ENCODE measurements at places on chromosomes 13 and 19.

- no peak for DNase-seq
Observed at GRCh38 chr13:46473806-46474205, 79.2 kb upstream of the LRCH1 start.

DNA sequence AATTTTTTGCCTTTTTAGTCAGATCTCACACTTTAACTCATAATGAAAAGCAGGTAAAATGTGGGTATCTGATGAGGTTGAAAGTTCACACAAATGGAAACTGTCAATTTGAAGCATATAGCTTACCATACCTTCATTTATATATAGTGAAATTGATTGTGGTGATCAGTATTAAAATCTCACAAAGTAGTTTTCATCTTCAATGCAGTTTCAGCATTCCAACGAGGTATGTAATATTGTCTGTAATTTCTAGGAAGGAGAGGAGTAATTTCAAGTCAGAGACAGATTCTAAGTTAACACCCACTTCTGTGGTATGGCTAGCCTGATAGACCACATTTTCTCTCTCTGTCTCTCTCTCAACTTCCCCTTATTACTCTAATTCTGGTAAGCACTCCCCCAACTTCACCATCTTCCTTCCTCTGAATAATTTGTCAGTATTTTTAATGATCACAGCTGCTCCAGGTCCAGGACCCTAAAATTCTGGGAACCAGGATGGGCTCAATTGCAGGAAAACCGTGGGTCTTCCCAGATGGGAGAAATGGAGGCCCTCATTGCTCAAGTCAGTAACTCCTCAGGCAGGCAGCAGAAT lies 455.7 kb downstream of the FGF9 start:
- DNase-seq, result no peak

DNA sequence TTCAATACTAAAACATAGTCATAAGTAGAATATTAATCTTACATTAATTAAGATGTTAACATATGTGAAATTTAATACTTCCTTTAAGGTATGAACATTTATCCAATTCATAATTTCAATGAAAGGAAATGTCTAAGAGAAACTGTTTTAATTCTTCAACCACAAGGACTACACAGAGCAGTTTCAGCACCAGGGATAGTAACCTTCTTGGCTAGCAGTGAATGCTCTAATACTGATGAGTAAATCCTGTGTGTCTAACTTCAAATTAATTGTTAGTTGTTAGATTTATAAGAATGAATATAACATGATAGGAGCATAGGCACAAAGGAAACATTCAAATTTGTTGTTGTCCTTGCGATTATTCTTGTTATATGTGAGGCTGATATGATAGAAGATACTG lies 15.6 kb upstream of the NBEA start:
- no peak for DNase-seq

- no peak for DNase-seq
Observed at GRCh38 chr13:65028101-65028500, 2202.0 kb downstream of the PCDH9 start.

GRCh38 chr13:31276421-31276820 lies 76.6 kb downstream of the B3GLCT start:
- no peak for DNase-seq

GRCh38 chr19:3479177-3479833 lies 1.0 kb downstream of the SMIM24 start:
- no peak for DNase-seq

DNA sequence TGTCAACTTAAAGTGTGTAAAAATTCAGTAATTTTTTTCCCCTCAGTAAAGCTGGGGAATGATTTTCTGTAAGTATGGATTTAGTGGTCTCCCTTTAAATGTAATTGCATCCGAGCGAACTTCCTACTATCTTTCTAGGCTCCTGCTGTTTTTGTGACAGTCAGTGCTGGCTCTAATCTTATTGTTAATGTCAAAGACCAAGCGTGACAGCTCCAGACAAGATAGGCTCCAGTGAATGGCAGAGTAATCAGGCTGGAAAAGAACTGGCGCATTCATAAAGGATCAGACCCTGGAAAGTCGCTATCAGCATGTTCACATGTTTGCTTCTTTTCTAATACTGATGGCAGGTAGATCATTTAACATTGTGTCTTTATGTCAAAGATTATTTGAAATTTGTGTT lies 908.0 kb upstream of the ATXN8OS start:
- no peak for DNase-seq

- no peak for DNase-seq
Observed at GRCh38 chr13:73989244-73989843, 144.9 kb downstream of the KLF12 start.

GRCh38 chr19:21621671-21622070 lies 116.3 kb downstream of the ZNF429 start:
- no peak for DNase-seq

DNA sequence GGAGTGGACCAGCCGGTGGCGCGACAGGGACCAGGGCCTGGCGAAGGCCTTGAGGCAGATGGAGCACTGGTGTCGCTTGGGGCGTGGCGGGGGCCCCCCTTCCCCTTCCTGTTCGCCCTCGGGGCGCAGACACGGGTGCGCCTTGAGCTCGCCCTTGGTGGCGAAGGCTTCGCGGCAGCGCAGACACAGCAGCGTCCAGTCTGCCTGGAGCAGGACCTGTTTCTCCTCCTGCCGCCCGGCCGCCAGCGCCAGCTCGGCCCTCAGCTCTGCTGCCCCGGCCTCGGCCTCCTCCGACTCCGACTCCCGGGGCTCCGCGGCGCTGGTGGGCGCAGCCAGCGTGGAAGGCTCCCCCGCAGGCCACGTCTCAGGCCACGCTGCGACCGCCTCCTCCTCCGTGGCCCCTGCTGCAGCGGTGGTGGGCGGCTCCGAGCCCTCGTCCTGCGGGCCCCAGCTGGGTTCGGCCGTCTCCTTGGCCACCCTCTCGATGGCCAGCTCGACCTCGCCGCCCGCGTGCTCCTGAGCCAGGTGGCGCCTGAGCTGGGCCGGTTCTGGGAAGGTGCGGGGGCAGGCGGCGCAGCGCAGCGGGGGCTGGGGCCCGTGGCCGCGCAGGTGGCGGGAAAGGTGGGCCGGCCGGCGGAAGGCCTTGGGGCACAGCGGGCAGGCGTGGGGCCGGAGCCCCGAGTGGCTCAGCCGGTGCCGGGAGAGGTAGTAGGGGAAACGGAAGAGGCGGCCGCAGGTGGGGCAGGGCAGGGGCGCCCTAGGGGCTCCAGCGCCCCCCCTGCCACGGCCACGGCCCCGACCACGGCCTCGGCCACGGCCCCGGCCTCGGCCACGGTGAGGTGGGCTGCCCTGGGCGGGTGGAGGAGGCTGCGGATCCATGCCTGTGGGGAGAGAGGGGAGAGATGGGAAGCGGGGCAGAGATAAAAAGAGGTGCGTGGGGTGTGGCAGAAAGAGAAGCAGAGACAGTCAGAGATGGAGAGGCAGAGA lies 1.6 kb downstream of the ZNF579 start:
- DNase-seq, result no peak

- peak; percentile 89 for DNase-seq
Observed at GRCh38 chr19:35346193-35347052, 1.3 kb upstream of the FFAR1 start.

DNA sequence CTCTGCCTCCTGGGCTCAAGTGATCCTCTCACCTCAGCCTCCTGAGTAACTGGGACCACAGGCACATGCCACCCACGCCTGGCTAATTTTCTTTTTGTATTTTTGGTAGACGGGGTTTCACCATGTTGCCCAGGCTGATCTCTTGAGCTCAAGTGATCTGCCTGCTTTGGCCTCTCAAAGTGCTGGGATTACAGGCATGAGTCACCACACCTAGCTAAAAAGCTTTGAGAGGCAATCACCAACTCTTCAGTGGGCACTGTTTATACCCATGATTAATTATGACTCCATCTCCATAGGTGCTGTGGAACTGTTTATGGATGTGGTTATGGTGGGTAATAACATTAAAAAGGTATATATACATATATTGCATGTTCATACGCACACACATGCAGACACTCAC lies 7.5 kb upstream of the RBM26 start:
- DNase-seq, result no peak

GRCh38 chr13:27110056-27110746 lies 61.4 kb downstream of the USP12 start:
- no peak for DNase-seq

DNA sequence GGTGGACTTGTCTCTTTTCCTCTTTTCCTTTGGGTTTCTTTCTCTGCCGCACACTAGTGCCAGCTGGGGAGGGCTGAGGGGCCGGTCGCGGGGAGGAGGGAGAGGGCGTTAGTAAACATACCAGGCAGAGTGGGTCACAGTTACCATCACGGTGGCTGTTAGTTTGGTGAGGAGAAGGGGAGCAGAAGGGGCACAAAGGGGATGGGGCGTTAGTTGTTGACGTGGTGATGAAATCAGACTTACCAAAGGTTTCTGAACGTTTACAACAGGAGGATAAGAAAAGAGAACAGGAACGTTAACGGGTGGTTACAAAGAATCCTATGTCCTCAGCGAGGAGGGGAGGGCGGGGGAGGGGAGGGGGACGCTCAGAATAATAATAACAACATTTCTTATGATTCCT lies 77.9 kb downstream of the PTPRS start:
- DNase-seq, result no peak

- peak; percentile 96 for DNase-seq
Observed at GRCh38 chr19:29680447-29680846, 15.2 kb downstream of the PLEKHF1 start.

DNA sequence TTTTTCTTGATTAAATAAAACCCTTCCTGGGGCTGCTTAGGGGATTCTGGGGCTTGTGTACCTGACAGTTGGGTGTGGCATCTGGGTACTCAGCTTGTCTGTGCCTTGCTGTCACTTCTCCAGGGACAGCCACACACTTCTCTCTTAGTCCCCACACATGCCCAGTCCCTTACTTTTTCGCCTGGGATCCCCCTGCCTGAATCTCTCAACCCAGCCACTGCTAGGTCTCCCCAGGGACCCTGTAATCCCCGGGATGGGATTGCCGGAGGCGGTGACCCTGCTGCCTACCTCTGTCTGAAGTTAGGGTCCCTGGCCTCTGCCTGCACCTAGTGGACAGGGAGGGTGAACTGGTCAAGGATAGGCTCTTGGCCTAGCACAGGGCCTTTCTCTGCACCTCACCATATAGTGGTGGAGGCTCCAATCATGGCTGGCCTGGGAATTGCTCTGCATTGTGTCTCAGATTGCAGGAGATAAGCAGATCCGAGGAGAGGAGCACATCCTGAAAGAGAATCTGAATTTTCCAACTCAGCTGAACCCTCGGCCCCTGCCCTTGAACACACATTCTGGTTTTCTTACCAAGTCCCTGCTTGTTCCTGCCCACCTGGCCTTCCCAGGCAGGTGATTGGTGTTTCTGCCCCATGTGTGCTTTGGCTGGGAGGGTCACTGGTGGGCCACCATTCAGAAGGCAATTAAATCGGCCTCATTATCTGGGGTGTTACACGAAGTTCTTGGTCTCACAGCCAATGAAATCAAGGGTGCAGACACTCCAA lies 8.7 kb upstream of the ZNF492 start:
- no peak for DNase-seq

DNA sequence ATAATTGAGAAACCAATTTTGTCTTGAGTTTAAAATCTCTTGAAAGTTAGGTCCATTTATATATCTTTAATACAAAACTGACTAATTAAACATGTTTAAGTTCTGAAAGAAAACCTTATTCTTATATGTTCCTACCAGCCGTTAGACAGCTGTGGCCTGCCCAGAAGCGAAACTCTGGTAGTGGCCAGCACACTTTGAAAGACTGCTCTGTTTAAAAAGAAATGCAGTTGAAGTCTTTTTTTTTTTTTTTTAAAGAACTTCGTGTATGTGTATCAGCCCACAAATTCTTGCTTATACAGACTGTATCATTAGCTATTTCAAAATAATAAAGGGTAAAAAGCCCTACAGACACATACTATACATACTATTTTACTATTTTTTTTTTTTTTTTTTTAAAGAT lies 34.0 kb downstream of the KCTD4 start:
- no peak for DNase-seq

DNA sequence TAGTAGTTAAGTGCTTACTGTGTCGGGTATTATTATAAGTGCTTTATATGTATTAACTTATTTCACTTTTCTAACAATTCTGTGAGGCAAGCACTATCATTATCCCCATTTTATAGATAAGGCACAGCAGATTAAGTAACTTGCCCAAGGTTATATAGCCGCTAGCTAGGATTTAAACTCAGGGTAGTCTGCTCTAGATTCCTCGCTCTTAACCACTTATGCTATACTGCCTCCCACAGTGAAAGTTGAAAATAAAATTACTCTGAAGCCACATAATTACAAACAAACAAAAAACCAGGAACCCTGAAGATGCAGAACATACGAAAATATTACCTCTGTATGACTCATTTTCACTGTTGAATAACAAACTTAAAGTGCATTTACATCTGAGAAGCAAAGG lies 3.9 kb downstream of the TEX30 start:
- no peak for DNase-seq

DNA sequence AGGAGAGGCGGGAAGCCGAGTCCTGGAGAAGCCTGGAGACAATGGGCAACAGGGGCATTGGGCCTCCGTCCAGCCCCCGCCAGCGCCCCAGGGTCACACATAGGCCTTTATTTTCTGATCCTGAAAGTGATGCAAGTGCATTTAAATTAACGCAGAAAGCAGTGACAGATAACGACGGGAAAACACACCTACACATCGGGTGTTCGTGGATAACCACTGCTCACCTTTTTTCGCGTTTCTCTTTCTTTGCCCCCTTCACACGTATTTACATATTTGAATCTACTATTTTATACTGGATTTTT lies 30.4 kb upstream of the GRTP1 start:
- DNase-seq, result no peak

- DNase-seq, result no peak
Observed at GRCh38 chr19:13195678-13196077, 45.5 kb downstream of the IER2 start.

DNA sequence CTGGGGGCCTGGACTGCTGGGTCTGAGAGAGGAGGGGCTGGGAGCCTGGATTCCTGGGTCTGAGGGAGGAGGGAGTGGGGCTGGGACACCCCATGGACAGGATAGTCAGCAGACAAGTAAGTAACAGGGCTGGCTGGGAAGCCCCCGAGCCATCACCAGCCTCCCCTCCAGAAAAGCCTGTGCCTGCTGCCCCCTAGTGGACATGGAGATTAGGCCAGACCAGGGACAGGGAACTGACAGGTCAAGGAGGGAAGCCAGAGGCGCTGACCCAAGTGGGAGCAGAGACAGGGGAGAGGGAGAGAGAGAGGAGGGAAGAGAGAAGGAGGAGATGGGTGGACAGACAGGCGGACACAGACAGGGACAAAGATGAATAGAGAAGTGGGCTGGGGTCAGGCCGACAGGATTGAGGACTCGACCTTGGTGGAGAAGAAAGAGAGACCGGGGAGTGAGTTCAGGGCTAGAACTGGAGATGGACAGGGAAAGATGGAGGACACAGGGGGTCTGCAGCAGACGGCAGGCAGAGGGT lies 6.7 kb upstream of the ERFL start:
- DNase-seq, result peak; percentile 83

GRCh38 chr19:51122112-51122981 lies 2.4 kb upstream of the SIGLEC9 start:
- peak; percentile 66 for DNase-seq
